ENCODE measurements at places on chromosomes 5 and 9.

DNA sequence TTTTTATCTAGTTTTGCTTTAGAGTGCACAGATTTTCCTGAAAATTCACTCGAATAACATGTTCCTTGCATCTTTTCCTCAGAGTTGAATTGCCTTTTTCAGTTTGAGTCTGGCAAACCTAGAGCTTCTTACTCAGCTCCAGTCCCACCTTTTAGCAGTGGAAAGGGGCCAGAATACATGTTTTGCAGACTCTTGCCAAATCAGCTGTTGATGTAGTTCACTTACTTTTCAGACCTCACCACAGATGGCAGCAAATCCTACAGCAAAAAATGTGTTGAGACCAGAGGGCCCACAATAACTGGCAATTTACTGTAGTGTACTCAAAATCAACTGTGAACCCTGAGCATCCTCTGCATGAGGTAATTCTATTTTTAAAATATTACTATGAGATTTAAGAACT lies 545.2 kb upstream of the ACO1 start:
- DNase-seq = no peak

- DNase-seq = no peak
These were observed 592.8 kb downstream of the CSNK1G3 start for GRCh38 chr5:124104821-124105220.

DNA sequence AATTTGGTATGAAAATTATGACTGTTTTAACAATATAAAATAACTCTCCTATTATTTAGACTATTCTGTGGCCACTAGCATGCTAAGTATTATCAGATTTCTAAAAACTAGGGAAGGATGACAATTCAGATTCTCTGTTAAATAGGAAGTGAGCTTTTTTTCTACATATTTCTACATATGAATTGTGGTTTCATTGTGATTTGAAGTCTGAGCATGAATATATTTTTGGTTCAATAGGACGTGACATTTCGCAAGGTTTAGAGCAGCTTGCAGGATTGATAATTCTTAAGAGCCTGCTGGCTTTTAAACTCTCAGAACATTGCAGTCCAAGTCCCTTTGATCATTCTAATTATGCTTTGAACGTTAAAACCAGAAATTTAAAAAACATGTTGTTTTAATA lies 82.9 kb downstream of the ADGRV1 start:
- no peak for DNase-seq

- DNase-seq = no peak
These were observed 26.3 kb upstream of the SYNPO start for GRCh38 chr5:150613991-150614660.

DNA sequence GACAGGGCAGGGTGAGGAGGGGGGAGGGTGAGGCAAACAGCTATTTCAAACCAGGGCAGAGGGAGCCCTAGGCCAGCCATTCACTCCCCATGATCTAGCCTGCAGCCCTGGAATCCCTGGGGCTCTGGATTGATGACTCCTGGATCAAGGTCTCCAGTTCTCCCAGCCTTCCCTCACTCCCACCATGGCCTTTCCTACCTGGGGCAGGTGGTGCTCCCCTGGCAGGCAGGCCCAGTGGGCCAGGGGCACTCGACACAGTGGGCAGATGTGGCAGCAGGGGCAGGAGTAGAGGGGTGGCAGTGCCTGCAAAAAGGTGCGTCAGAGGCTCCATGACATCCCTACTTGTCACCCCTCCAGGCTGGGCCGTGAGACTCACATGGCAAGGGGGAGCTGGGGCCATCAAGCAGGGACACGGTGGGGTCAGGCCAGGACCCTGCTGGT lies 6.0 kb downstream of the KIF12 start:
- no peak for DNase-seq

DNA sequence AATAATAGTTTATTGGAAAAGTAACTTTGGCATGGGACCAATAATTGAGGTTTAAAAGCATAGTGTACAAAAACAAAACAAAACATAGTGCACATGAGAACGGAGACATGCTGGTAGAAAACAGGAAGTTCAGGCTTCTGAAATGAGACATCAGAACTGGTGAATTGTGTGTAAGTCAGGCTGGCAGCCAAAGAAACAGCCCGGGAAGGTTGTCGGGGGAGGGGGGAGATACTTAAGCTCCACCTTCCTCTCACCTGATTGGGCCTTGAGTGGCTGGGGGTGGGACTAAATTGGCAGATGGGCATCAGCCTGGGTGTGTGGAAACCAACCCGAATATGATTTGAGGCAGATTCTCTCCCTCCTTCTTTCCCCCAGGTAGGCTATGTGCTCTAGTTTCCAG lies 256.3 kb downstream of the SMARCA2 start:
- peak; percentile 31 for DNase-seq

DNA sequence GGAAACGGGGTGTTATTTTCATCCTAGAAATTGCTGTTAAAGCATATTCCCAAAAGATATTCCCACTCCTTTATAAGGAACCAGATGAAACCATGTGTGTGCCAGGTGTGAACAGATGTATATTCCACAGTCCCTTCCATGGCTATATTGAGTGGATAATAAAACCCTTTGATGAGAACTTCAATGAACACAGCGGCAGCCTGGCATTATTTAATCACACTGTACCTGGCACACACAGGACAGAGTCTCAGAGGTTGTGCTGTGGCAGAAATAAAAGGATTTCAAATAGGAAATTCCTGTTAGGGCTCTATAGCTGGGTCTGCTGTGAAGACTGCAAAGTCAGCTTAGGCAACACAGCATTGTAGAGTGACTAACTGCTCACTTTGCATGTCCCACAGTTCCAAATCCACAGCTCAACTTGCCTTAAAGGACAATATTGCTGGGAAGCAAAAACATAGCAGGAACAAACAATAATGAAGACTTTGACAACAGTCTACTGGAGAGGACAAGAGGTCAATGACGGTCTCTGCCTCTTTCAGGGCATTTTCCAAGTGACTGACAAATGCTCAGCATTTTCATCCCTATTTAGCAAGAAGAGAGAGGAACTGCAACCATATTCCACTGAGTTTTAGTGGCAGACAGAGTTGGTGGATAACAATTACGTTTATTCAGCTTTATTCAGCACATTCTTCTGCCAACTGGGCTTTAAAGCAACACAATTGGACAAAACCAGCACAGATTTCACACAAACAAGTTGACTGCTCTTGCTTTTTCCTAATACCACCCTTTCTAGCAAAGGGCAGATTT lies 255.7 kb upstream of the RGMB start:
- no peak for DNase-seq

Measured in activated CD8-positive, alpha-beta T cell treated with anti-CD3 and anti-CD28 coated beads for 36 hours (primary cell).